ENCODE measurements at places on chromosomes 3 and 15.

DNA sequence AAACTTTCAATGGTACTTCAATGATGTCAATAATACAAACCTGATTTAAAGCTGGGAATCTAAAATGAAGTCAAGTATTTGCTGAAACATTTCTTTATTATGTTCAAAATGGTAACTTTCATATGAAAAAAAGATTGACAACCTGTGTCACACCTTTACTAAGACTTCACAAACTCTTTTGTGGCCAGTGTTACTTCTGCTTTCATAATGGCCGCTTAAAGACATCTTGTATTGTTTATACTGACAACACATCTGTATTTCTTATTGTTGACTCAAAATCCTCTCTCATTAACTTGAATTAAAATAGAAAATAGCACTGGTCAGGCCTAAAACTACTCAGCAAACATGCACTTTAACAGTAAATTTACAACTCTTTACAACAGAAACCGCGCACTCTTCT lies 312.3 kb upstream of the CNTN6 start:
- no peak for DNase-seq

GRCh38 chr15:52710050-52710707 lies 31.0 kb upstream of the ATOSA start:
- DNase-seq = no peak

DNA sequence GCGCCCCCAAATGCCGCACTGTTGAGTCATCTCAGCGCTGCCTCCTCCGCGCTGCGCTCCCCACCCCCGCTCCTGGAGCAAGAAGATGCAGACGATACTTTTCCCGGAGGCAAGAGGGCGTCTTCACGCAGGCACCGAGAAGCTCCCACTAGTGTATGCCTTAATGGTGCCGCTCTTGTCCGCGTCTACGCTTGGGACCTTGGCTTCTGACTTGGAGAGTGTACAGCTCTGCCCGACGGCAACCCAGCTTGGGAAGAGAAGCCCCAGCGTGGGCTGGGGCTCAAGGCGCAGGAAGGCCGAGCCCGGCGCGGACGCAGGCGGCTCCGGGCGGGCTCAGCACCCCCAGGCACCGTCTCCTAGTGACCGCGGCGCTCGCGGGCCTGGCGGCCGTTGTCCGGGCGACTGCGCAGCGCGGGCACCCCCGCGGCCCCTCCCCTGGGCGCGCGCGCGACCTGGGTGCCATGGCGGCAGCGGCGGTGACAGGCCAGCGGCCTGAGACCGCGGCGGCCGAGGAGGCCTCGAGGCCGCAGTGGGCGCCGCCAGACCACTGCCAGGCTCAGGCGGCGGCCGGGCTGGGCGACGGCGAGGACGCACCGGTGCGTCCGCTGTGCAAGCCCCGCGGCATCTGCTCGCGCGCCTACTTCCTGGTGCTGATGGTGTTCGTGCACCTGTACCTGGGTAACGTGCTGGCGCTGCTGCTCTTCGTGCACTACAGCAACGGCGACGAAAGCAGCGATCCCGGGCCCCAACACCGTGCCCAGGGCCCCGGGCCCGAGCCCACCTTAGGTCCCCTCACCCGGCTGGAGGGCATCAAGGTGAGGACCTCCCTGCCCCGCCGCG lies at the start of gene P4HTM:
P4HTM (plus strand) TSS at position 446 of the 840 bp plus-strand sequence; CDS start at position 462, 16 bp downstream.
- DNase-seq = peak; percentile 84

- no peak for DNase-seq
Observed at GRCh38 chr3:85594676-85595075, 635.9 kb downstream of the CADM2 start.

GRCh38 chr3:45666757-45667431 lies 22.3 kb upstream of the SACM1L start:
- no peak for DNase-seq

DNA sequence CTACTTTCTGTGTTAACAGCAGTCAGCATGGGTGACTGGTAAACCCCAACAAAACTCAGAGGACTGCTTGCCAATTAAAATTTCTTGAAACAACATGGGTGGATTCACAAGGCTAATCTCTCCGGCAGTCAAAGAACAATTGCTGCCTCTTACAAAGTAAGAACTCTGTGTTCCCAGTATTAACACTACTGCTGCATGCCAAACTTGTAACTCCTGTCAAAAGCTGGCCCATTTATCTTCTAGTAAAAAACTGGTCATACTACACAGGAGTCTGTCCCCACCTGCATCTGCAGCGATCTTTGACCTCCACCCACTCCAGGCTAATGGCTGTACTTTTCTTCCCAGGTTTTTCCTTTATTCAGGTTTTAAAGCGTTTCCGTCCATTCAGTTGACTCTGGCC lies 8.7 kb upstream of the ZNF589 start:
- DNase-seq = no peak

GRCh38 chr3:71806736-71807135 lies 21.8 kb upstream of the PROK2 start:
- DNase-seq = no peak

Data from activated CD4-positive, alpha-beta T cell treated with anti-CD3 and anti-CD28 coated beads, Interleukin-2, amount 50 U/mL, for 4 hours (primary cell).